ENCODE measurements at places on chromosomes 6 and 20.

- no peak for DNase-seq
These were observed 17.1 kb downstream of the FOXF2 start for GRCh38 chr6:1406306-1407072.

DNA sequence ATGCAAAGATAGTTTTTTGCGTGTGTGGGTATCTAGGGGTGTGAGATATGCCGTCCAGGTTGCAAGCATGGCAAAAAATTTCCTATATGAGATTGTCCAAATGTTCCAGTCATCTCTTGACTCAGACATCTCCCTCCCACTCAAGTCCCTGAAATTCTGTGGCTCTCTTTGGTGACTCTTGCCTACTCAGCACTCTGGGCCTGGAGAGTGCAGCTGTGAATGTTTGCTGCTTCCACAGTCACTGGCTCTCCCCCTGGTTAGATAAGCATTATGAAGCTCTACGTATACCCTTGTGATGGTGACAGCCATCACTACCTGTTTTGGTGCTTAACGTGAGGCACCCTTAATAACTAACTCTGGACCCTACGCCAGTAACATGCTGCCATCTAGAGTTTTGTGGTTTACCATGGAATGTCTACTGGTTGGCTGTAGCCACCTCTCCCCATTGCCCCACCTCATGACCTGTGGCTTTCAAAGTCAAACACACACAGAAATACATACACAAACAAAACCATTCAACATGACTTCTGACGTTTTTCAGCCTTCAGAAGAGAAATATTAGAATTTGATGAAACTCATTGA is 621.9 kb upstream of the CITED2 start:
- DNase-seq, result no peak

GRCh38 chr20:39195582-39196021 is 233.5 kb downstream of the DHX35 start:
- no peak for DNase-seq

DNA sequence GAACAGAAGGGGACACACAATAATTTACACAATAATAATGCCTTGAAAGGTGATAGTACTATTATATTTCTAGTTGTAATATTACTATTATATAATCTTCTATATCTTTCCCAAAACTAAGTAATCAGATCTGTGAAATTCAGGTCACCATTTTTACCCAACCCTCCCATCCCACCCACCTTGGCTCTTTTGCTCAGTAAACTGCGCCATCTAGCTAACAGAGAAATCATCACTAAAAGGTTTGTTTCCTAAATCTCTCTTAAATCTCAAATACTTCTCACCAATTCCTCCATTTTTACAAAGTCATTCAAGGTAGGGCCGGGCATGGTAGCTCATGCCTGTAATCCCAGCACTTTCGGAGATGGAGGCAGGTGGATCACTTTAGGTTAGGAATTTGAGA is 83.4 kb downstream of the CDK19 start:
- no peak for DNase-seq

- no peak for DNase-seq
These were observed 5.5 kb downstream of the E2F1 start for GRCh38 chr20:33680686-33681085.

GRCh38 chr6:165849534-165850430 is 186.7 kb upstream of the PDE10A start:
- no peak for DNase-seq

DNA sequence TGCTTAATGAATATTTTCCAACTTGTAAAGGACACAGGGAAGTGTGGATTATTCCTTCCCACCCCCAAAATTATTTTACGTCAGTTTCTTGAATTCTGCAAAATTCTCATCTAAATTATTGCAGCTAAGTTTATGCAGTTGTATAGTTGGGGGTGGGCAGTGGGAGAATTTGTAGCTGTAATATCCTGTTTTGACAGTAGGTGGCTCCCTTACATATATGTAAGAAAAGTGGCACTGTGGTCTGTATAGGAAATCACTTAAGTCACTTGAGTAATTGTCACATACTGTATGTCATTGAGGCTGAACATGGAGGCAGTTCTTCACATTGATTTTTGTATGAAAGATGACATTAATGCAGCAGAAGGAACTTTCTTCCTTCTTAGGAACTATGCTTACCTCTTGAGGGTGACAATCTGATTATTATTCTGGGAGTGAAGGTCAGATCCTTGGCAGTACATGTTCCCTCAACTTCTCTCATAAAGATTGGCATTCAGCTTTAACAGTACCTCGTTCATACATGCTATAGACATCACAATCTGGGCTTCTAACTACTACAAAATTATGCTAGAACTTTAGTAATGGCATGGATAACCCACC is 14.6 kb upstream of the CFAP206 start:
- DNase-seq, result no peak

GRCh38 chr6:43491750-43492661 is 14.6 kb downstream of the TJAP1 start:
- peak; percentile 33 for DNase-seq

- DNase-seq, result no peak
These were observed 81.1 kb downstream of the ATP9A start for GRCh38 chr20:51687108-51687507.

DNA sequence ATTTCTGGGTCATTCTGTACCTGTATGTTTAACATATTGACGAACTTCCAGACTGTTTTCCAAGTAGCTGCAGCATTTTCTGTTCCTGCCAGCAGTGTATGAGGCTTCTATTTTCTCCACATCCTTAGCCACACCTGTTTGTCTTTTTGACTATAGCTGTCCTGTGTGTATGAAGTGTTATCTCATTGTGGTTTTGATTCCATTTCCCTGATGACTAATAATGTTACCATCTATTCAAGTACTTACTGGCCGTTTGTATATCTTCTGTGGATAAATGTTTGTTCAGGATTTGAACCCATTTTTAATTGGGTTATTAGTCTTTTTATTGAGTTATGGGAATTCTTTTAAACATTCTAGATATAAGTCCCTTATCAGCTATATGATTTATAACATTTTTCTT is 95.2 kb downstream of the JAG1 start:
- no peak for DNase-seq

GRCh38 chr20:19874040-19874727 is 116.1 kb downstream of the RIN2 start:
- DNase-seq, result no peak

- DNase-seq, result peak; percentile 41
These were observed 332.6 kb downstream of the NRN1 start for GRCh38 chr6:5674141-5674540.

Data from GM04503 (cell line).